ENCODE measurements at places on chromosomes 13 and 19.

GRCh38 chr19:2171349-2172145 lies 7.8 kb downstream of the DOT1L start:
- DNase-seq: no peak

GRCh38 chr13:71118779-71119364 lies 748.1 kb downstream of the DACH1 start:
- no peak for DNase-seq

DNA sequence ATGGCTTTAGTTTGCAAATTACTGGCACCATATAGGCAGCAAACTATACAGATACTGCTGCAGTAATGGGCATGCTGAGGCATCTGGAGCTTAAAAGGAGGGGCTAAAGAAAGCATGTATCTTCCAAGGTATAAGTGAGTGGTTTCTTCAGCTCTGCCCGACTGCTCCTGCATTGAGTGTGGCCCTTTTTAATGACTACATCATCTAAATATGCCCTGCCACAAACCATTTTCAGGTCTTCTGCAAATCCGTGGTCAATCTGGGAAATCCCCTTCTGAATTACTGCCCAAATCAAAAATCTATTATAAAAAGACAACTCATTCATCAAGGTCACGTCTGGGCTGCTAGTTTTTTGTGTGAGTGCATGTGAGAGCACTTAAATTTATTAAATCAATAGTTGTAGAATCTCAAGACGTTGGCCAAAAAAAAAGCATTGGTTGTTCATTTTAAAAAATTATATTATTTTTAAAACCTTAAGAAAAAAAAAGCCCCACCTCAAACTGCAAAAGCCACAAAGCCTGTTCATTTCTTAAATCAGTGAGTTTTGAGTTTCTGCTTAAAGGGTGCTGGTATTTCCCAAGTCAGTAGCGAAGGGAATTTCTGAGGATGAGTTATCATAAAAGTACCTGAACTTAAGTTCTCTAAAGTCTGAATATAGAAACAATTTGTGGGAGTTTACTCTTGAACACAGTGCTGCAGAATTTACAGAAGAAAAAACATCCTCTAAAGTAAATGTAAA lies 16.3 kb downstream of the LCP1 start:
- DNase-seq: peak; percentile 48

- no peak for DNase-seq
These were observed 29.7 kb downstream of the NAXD start for GRCh38 chr13:110644892-110645521.

GRCh38 chr13:114151031-114151430 lies 18.6 kb upstream of the RASA3 start:
- DNase-seq: no peak

DNA sequence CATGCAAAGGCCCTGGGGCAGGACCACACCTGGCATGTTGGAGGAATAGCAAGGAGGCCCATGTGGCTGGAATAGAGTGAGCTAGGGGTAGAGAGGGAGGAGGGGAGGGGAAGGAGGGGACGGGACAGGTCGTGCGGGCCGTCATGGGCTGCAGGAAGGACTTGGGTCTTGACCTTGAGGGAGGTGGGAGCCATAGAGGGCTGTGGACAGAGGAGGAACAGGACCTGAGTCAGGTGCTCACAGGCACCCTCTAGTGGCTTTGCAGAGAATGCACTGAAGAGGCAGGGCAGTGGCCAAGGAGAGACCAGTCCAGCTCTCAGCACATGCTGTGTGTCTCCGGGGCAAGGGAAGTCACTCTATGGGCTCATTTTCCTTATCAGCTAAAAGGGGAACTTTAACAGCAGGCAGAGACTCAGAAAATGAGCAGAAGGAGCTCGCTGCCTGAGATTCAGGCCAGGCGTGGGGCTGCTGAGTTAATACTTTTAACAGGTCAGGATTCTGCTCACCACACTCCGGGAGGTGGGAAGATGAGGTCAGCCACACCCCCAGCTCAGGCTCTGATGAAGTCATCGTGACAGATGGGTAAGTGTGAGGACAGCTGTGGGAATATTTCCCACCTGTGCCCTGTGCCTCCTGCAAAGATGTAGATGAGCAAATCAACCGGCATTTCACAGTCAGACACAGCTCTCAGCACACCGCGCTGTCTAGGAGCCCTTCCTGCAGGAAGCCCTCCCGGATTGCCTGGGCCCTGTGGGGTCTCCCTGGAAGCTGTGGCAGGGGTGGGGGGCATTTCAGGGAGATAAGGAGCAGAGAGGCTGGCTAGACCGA lies 6.0 kb upstream of the TNFAIP8L1 start:
- peak; percentile 37 for DNase-seq

GRCh38 chr19:41364524-41365391 lies 809 bp upstream of the B9D2 start:
- no peak for DNase-seq

GRCh38 chr13:104577071-104577815 lies 1511.0 kb upstream of the SLC10A2 start:
- no peak for DNase-seq

DNA sequence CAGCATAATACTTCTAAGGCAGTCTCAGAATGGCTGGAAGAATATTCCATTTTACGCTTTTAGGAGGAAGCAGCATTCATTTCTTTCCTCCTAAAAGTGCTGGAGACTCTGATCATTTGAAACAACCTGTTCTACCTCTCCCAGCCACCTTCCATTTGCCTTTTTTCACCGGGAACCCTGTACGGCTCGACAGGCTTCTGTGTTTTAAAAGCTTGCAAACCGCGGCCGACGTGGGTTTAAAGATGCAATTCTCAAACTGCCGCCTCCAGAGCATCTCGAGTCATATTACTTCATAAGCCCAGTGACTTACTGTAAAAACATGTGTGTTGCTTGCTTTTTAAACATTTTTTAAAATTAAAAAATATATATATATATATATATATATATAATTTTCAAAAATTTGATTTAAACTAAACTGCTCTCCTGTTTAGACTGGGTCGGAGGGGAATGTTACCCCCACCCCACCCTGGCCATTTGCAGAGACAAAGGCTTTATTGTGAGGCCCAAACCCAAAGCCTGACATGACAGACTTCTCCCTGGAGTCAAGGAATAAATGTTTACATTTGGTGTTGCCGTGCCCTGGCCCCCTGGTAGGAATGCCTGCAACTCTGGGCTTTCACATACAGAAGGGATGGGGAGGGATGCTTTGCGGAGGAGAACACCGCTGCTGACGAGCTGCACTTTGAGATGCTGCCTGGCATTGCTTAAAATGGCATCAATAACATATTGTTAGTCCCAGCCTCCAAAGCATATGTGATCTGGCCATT lies 30.4 kb downstream of the ZNF536 start:
- no peak for DNase-seq

GRCh38 chr13:52894413-52894812 lies 46.0 kb upstream of the PCDH8 start:
- no peak for DNase-seq

DNA sequence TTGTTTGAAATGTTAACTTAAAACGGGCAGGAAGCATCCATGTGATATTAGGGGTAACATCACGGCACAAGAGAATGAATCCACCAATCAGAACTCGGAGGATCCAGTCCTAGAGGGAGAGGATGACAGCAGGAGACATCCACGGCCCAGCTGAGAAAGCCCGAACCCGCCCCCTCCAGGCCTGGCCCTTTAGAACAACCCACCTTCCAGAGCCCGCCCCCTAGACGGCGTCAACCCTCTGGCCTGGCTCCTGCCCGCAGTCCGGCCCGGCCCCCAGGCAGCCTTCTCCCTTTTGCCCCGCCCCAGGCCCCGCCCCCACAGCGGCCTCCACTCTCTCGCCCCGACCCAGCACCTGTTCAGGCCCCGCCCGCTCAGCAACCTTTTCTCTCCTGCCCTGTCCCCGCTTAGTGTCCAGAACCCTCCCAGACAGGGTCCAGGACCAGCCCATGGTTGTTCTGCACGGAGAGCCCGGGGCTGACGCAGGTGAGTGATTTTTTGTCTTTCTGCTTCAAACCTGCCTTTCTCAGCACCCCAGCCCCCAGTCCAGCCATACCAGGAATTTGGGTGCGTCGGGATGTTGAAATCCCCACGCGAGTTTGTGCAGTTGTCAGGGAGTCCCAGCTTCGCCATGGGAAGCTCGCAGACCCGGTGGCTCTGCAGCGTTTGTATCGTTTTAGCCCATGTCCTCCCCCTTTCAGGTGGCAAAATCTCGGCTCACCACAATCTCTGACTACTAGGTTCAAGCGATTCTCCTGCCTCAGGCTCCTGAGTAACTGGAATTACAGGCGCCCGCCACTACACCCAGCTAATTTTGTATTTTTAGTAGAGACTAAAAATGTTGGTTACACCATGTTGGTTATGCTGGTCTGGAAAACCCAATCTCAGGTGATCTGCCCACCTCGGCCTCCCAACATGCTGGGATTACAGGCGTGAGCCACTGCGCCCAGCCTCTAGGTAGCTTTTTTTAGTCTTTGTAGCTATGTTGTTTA lies 16.1 kb downstream of the ZNF816 start:
- DNase-seq: no peak

DNA sequence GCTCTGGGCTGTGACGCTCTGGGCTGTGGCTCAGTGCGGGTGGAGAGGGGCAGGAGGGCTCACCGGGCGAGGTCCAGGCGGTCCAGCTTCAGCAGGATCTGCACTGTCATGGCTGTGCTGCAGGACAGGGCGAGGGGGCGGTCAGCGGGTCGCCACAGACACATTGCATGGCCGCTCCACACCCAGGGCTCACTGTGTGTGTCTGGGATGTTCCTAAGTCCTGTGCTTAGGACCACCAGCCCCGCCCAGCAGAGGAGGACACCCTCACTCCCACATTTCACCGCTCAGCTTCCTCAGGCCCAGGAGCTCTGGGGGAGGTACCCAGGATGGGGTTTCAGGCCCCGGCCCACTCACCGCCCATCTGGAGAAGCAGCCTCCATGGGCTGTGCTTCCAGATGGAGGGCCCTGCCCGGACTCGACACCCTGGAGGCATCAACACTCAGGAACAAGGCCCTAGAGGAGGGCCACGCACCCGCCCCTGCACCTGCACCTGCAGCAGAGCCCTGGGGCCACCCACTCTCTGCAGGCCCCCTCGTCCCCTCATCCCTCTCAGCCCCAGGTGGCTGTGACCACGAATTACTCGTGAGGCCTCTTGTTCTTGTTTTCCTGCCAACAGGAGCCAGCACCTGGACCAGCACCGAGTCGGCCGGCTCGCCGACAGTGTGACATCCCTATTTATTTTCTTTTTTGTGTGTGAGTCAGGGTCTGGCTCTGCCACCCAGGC lies 9.7 kb upstream of the CERS1 start:
- no peak for DNase-seq

DNA sequence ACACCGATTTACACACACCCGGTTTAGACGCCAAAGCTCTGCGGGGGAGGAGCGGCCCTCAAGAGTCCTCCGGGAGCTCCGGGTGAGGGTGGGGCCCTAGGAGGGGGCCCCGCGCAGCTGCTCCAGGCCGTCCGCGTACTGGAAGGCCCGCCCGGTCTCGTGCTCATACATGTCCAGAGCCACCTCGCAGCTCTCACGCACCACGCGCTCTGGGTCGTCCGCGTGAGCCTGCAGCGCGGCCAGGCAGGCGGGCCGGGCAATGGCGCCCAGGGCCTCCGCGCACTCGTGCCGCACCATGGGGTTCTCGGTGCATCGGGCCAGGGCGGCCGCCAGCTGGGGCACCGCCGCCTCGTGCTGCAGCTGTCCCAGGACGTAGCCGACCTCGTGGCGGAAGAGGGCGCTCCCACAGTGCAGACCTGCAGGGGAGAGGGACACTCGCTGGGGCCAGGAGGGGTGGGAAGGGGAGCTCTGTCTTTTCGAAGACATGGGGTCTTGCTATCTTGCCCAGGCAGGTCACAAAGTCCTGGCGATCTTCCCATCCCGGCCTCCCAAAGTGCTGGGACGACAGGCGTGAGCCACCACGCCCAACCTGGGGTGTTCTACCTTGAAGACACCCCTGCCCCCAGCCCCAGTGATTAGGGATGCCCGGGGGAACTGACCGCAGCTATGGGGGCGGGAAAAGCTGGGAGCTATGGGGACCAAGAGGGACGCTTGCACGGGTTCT lies 8.3 kb upstream of the SMIM44 start:
- no peak for DNase-seq

- DNase-seq: no peak
These were observed 1206.0 kb downstream of the OLFM4 start for GRCh38 chr13:54234607-54235006.

DNA sequence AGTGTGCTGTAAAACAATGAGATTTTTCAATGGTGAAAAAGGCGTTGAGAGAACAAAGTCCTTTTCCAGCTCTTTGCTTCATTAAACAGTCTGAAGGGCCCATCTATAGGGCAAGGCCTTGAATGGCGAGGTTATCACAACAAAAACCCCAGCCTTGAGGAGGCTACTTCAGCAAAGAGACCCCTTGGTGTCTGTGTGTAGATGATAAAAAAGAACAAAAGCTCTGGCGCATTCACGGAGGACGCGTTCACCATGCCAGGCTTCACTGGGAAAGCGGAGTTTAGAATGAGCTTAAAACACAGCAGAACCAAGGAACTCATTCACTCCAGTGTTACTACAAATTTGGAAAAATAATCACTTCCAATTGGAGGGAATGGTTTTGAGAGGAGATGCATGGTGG lies 530.0 kb upstream of the ARGLU1 start:
- no peak for DNase-seq

GRCh38 chr19:2013683-2013961 lies 1.9 kb downstream of the BTBD2 start:
- DNase-seq: no peak

- DNase-seq: peak; percentile 21
These were observed 7.4 kb downstream of the ETHE1 start for GRCh38 chr19:43519436-43520088.

DNA sequence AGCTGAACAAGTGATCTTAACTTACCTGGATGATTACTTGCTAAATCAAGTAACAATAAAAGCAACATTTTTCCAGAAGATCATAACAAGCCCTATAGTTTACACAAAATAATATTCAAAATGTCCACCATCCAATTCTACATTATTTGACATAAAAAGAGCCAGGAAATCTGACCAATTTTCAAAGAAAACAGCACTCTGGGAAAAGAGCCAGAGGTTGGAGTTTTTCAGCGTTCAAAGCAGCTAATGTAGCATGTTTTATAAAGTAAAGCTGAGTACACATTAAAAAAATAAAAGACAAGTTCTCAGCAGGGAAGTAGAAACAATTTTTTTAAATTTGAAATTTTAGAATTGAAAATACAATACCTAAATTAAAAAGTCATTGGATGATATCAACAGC lies 62.6 kb downstream of the UFM1 start:
- no peak for DNase-seq

DNA sequence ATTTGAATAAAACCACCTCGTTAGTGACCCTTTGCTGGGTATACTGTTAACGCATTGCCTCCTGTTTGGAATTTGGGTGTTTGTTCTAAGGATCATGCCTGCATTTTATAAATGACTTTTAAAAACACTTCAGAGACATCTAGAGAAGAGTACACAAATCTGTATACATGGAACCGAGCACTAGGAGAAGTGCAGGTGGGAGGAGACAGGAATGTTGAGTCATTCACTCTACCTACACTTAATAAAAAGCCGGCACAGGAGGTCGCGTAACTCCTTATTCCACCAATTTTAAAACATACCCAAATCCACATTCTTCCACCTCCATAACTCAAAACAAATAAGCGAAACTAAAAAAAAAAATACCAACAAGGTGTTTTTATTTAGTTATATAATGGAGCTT lies 48.6 kb downstream of the FGF9 start:
- DNase-seq: no peak

Data from NK-92 treated with Interleukin-12 subunit alpha and Interleukin-12 subunit beta, amount 100 ng/mL, for 24 hours (cell line).